ENCODE measurements at places on chromosomes 4 and X. TPM values are rescaled to one million over a fixed set of nuclear protein-coding genes. Genes with fewer than 3 reads are reported as not detected.

Gene SULT1E1
- total RNA-seq = not detected

Gene PSAPL1
- not detected for total RNA-seq

Gene DUSP9
- total RNA-seq = 0.09 TPM

- no peaks in the 10 kb centered on the region for H3K27me3 ChIP-seq
- no peaks in the 10 kb centered on the region for H3K36me3 ChIP-seq
- no peak for DNase-seq
- H3K27ac ChIP-seq = no peak overlapping the region
These were observed 129.0 kb downstream of the TMEM47 start for GRCh38 chrX:34528081-34528480.

Gene TIGD2
- 4.1 TPM for total RNA-seq

- H3K4me1 ChIP-seq = no peaks in the 10 kb centered on the region
- H3K4me3 ChIP-seq = no peak overlapping the region
- H3K27ac ChIP-seq = peak overlapping the region; percentile 24
- DNase-seq = no peak
- no peaks in the 10 kb centered on the region for H3K36me3 ChIP-seq
These were observed 14.5 kb upstream of the TXLNG start for GRCh38 chrX:16771483-16772398.

Gene RPL39
- total RNA-seq = 2,337 TPM

- no peaks in the 10 kb centered on the region for H3K36me3 ChIP-seq
- no peak for DNase-seq
- no peak overlapping the region for H3K4me3 ChIP-seq
- no peaks in the 10 kb centered on the region for H3K27me3 ChIP-seq
These were observed 11.9 kb upstream of the UGDH start for GRCh38 chr4:39539089-39539611.

Gene SERPINA7
- not detected for total RNA-seq

Gene CLDN34
- not detected for total RNA-seq

DNA sequence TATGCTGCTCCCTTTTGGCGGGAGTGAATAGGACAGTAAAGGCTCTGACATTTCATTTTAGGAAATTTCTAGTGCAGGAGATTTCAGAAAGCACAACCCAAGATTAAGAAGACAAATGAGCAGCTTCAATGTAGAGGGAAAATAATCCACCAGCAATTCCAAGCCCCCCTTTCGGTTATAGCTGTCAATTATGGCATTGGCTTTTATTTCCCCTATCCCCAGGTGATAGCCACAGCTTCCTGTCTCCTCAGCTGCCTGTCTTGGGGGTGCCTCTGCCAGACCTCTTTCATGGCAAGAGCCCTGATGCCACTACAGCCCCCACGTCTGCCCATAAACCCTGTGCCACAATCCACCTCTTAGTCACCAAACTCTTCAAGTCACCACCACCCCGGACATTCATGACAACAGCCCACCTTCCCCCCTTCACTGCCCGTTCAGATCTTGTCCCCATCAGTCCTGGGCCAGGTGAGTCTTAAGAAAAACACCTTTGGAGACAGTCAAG, 48.4 kb upstream of the CLNK start:
- no peak for DNase-seq
- H3K4me3 ChIP-seq = no peak overlapping the region
- H3K36me3 ChIP-seq = no peaks in the 10 kb centered on the region

- H3K4me1 ChIP-seq = no peaks in the 10 kb centered on the region
- DNase-seq = no peak
These were observed 56.7 kb upstream of the ATOH1 start for GRCh38 chr4:93771640-93772411.

Gene NUP62CL
- total RNA-seq = 2.6 TPM

DNA sequence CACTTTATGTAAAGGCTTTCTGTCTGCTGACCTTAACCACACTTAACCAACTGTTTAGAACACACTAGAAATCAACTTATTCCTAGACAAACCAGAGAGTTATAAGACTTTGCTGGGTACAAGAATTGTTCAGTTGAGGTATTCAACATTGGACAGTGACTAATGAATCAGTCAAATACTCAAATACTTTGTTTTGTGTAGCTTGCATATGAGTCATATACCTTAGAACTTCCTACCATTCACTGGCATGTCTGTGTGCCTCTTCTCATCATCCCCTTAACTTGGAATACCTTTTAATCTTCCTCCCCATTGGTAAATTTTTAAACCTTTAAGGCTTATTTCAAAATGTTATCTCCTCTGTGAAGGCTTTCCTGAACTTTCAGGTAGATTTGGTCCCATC, 708.8 kb upstream of the GRIA3 start:
- no peaks in the 10 kb centered on the region for H3K27me3 ChIP-seq
- H3K36me3 ChIP-seq = no peaks in the 10 kb centered on the region
- no peak overlapping the region for H3K27ac ChIP-seq
- DNase-seq = no peak
- no peaks in the 10 kb centered on the region for H3K4me1 ChIP-seq

Gene RIPPLY1
- not detected for total RNA-seq

- no peak overlapping the region for H3K4me3 ChIP-seq
- no peaks in the 10 kb centered on the region for H3K4me1 ChIP-seq
- DNase-seq = no peak
- no peaks in the 10 kb centered on the region for H3K36me3 ChIP-seq
These were observed 2.0 kb upstream of the HELT start for GRCh38 chr4:185016101-185016940.

GRCh38 chrX:118459494-118459893, 36.1 kb upstream of the DOCK11 start:
- no peaks in the 10 kb centered on the region for H3K4me1 ChIP-seq
- DNase-seq = peak; percentile 38

DNA sequence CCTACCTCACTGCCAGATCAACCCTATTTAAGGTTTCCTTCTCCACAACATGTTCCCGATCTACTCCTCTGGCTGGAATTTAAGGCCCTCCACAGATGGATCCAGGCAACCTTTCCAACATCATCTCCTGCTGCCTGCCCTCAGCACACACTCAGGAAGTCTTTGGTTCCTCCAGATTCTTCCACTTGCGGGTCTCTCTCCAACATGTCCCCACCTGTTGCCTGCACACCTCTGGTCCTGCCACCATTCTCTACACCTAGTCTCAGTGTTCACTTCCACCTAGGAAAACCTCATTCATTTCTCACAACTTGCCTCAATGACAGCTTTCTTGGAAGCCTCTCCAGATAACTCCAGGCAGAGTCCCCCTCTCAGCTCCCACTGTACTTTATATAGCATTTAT, 80.1 kb downstream of the RTL5 start:
- no peak overlapping the region for H3K27ac ChIP-seq
- peaks cover 2% of the 10 kb centered on the region for H3K4me1 ChIP-seq
- no peaks in the 10 kb centered on the region for H3K27me3 ChIP-seq
- no peaks in the 10 kb centered on the region for H3K36me3 ChIP-seq

GRCh38 chr4:6343939-6344408, 74.3 kb downstream of the WFS1 start:
- H3K4me3 ChIP-seq = no peak overlapping the region
- no peaks in the 10 kb centered on the region for H3K27me3 ChIP-seq
- no peaks in the 10 kb centered on the region for H3K36me3 ChIP-seq
- DNase-seq = no peak
- no peak overlapping the region for H3K27ac ChIP-seq

Gene YIPF7
- total RNA-seq = not detected

GRCh38 chr4:19381068-19381467, 870.6 kb upstream of the SLIT2 start:
- DNase-seq = no peak
- H3K27me3 ChIP-seq = no peaks in the 10 kb centered on the region
- H3K4me3 ChIP-seq = no peak overlapping the region
- H3K36me3 ChIP-seq = no peaks in the 10 kb centered on the region
